Memory B cell (primary cell): ENCODE measurements at places on chromosomes 2 and 18.

DNA sequence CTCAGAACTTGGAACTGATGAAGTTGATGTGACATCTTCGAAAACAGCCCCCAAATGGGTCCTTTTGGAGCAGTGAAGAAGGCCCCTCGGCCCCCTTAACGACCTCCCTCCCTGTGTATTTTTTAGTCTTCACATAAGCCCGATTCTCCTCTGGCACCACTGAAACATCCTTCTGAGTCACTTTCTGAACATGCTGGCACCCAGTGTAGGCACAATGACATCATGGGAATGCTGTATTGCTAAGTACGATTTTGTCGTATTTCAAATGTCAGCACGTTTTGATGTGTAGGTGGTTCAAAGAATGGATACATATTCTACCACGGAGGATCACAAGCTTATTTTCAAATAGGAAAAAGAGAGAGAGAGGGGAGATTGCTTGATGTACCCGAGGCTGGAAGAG is 111.7 kb upstream of the RIOK3 start:
- no peak for DNase-seq

GRCh38 chr2:191222507-191222906 is 22.7 kb upstream of the MYO1B start:
- DNase-seq, result no peak

- DNase-seq, result no peak
Observed at GRCh38 chr18:136433-136832, 21.9 kb upstream of the USP14 start.

GRCh38 chr2:165909466-165909865 is 44.1 kb downstream of the TTC21B start:
- no peak for DNase-seq

GRCh38 chr2:71100195-71100964 is 29.6 kb downstream of the MCEE start:
- DNase-seq, result peak; percentile 16

DNA sequence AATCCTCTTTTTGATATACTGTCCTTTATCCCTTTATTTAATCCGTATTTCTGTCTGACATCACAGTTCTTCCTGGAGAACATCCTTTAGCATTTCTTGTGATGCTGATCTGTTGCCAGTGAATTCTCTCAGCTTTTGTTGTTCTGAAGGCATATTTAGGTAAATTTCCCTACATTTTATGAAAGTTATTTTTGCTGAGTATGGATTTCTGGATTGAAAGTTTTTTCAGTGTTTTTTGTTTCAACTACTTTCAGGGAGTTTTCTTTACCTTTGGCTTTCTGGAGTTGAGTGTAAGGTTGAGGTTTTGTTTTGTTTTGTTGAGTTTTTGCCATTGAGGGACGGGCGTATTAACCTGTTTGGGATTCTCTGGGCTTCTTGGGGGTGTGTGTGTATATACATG is 22.5 kb downstream of the SNTG2 start:
- no peak for DNase-seq

DNA sequence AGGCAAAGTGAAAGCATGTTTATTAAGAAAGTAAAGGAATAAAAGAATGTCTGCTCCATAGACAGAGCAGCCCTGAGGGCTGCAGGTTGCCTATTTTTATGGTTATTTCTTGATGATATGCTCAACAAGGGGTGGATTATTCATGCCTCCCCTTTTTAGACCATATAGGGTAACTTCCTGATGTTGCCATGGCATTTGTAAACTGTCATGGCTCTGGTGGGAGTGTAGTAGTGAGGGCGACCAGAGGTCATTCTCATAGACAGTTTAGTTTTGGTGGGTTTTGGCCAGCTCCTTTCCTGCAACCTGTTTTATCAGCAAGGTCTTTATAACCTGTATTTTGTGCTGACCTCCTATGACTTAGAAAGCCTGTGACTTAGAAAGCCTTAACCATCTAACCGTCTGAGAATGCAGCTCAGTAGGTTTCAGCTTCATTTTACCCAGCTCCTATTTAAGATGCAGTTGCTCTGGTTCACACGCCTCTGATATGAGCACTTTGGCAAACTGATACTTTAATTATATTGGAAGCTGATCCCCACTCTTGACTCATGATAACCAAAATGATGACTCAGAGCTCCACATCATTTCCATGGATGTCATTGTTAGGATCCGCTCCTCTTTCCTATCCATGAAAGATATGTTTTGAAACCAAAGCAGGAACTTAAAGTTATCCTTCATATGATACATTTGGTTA is 14.5 kb upstream of the ERMN start:
- no peak for DNase-seq

- no peak for DNase-seq
Observed at GRCh38 chr2:172220121-172220520, 117.4 kb upstream of the DLX2 start.

DNA sequence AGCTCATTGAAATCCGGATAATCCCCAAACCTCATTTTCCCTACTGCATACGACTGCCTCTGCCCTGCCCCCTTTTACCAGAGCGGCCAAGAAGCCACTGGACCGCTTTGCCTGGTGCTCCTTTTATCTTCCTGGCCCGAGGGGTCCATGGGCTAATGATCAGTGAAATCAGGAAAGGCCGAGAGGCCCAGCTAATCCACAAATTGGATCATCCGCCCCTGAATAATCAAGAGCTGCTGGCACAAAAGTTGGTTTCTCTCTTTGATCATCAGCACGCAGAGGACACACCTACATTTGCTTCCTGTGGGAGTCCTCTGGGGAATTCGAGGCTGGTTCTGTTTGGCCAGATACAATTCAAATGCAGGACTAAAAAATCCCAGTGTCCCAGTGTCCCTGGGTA is 144.5 kb downstream of the INSIG2 start:
- DNase-seq, result no peak

- no peak for DNase-seq
Observed at GRCh38 chr2:85734942-85735608, 18.7 kb upstream of the ATOH8 start.

DNA sequence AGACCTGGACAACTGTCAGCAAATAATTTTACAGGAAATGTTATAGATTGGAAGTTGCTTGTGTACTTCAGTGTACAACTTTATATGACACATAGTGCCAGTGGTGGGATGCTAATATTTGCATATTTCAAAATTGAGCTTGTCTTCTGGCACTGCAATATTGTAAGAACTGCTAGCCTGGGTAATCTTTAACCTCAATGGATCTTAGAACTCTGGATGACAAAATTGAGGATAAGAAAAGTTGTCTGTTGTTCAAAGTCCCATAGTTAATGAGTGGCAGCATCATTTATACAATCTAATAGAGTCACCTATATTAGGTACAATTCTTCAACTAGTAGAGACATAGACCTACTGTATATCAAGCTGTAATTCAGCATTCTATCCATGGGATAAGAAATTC is 110.3 kb downstream of the MEIS1 start:
- DNase-seq, result no peak

DNA sequence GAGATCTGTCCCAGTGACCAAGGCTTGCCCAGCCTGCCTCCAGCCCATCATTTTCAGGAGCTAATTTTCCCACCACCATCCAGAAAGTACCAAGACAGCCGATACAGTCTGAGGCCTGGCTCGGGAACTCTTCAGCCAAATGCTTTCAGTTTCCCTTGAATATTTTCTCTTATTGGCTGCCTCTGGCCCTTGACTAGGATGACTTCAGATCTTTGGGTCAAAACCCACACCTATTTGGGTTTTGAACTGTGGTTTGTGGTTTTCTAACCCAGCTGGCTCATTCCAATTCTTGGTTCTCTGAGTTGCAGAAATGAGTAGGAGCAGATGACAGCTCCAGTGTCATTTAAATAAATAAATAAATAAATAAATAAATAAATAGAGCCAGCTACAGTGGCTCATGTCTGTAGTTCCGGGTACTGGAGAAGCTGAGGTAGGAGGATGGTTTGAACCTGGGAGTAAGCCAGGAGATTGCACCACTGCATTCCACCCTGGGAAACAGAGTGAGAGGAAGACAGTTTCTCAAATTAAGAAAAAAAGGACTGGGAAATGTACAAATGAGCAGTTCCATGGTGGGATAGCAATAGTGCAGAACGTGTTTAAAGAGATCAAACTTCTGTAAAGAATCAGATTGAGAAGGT is 465.0 kb upstream of the SOX11 start:
- DNase-seq, result no peak

DNA sequence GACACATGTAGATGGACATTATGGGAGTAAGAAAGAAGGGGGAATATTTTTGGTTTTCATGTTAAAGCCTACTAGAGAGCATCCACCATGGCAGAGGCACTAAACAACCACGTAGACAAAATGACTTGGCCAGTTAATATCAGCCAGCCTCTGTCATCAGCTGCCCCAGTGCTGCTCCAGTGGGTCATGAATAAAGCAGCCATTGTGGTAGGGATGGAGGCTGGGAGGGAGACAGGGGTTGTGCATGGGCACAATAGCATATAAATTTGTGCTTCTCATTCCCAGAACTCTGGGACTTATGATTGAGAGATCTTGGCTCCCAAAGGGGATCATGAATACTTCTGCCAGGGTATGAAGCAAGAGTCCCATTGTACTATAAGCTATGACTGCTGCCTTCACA is 31.1 kb upstream of the CXCR4 start:
- DNase-seq, result no peak

DNA sequence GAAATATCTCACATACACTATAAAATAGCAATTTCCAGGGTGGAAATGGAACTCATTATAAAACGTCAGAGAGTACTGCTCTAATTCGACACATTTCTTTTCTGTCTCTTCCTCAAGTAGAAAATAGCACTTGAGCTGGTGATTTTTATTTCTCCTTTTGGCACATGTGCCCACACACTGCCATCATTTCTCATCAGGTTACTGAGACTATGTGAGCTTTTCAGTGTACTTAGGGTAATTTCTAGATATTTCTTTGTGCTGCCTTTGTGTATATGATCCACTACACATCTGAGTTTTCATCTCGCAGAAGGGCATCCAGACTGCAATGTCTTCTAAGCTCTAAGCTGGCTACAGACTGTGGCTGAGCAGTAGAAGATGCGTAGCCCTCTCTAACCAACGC is 62.1 kb upstream of the PGAP1 start:
- no peak for DNase-seq

GRCh38 chr2:230863031-230863430 is 1.7 kb upstream of the ITM2C start:
- no peak for DNase-seq

- no peak for DNase-seq
Observed at GRCh38 chr2:226953826-226954225, 118.0 kb downstream of the RHBDD1 start.

DNA sequence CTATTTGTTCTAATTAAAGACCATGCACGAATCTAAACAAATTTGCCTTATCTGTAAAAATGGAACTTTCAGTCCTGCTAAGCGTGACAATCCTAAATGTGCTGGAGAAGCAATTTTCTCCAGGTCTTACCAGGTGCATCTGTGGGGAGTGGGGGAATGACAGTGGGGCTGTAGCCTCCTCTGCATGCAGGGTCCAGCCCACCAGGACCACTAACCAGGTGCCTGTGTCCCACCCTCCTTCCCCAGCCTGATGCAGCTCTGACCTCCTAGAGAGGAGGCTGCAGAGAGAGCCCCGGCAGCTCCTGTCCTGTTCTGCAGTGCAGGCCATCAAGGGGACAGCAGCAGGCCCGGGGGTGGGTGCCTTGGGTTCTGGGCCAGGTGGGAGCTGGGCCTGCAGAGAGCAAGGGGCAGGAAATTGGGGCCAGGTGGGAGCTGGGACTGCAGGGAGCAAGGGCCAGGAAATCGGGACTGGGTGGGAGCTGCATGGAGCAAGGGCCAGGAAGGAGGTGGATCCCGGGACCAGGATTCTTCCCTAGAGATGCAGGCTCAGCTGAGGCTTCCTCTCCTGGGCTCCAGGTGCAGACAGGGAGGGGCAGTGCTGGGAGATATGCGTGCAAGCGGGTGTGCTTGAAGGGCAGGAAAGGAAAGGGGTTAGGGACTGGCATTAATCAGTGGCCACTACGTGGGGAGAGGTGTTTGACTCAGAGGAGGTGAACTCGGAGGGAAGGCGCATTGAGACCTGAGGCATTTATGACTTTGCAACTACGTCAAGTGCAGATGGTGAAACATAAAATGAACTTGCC is 185.3 kb downstream of the ANKRD30B start:
- DNase-seq, result no peak

DNA sequence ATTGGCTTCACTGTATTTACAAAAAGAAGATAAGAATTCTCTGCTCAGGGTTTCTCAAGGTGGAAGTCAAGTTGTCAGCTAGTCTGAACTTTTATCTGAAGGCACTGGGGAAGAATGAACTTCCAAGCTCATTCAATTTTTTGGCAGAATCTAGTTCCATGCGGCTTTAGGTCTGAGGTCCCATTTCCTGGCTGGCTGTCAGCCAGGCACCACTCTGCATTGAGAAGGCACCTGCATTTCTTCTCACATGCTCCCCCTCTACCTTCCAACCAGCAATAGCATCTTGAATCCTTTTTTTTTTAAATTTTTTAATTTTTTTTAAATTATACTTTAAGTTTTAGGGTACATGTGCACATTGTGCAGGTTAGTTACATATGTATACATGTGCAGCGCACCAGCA is 46.2 kb upstream of the RPE start:
- no peak for DNase-seq

GRCh38 chr2:159071190-159071915 is 102.9 kb downstream of the TANC1 start:
- DNase-seq, result no peak

- DNase-seq, result no peak
Observed at GRCh38 chr18:3579701-3580100, 129.7 kb downstream of the TGIF1 start.

- DNase-seq, result no peak
Observed at GRCh38 chr2:234797566-234798250, 154.1 kb upstream of the SH3BP4 start.

GRCh38 chr2:99512181-99512591 is 22.4 kb upstream of the REV1 start:
- no peak for DNase-seq

DNA sequence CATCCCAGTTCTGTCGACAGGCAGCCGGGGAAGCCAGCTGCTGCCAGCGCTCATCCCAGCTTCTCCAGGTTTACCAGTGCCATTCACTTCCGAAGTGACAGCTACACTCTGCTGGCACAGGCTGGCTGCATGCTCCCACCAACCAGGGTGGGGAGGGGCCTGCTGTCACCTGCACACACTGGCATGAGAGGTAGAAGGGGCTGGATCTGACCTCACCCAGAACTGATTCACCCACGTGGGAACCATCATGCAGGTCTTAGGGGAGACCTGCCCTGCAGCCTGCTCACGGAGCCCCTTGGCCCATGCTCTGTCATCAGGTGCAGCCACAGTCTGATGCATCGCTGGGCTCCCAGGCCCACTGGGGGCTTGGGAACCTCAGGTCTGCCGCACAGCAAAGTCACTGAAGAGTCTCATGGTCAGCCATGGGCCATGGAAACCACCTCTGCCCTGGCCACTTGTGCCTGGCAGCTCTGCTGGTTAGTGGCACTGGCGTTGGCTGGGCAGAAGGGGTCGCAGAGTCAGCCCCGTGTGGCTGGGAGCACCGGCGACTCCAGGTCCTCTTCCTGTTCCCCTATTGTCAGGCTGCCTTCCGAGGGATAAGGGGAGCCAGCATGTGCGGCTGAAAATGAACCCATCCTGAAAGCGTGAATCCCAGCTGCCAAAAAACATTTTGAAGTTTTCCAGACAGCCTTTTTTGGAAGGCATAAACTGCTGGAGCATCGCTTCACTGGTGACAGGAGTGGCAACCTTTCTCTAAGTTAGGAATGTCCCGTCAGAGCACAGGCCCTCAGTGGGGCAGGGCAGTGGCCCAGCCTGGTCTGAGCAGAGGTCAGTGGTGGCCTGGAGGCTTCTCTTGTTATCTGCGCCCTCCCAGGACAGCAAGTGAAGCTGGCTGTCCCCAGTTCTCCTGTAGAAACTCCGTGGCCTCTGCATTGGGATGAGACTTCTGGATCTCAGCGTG is 157.8 kb downstream of the SEPTIN10 start:
- DNase-seq, result no peak

- no peak for DNase-seq
Observed at GRCh38 chr18:60981682-60982328, 351.4 kb upstream of the CDH20 start.

GRCh38 chr2:12641441-12641840 is 75.3 kb upstream of the TRIB2 start:
- no peak for DNase-seq
